ENCODE measurements at places on chromosomes 13 and 19.

GRCh38 chr19:46299004-46299509, 2.2 kb downstream of the HIF3A start:
- DNase-seq = no peak

- DNase-seq = no peak
Measured at GRCh38 chr13:63838366-63839110, 2422.9 kb upstream of the PCDH20 start.

GRCh38 chr19:4208385-4209094, 20.8 kb upstream of the EBI3 start:
- no peak for DNase-seq

DNA sequence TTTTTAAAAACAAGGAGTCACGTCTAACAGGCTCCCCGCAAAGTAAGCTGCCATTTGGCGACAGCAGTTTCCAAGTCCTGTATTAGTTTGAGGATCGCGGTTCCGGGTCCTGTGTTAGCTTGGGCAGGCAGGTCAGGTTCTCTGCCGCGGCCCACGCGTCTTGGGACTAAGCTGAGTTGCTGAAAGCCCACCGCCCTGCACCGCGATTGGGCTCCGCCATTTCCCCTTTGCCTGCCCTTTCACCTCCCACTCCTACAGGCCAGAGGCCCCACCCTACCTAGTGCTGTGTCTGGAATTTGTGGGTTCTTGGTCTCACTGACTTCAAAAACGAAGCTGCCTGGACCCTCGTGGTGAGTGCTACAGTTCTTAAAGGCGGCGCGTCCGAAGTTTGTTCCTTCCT, 6.8 kb downstream of the PARP4 start:
- no peak for DNase-seq

- no peak for DNase-seq
Measured at GRCh38 chr19:16026756-16027155, 49.5 kb upstream of the TPM4 start.

- DNase-seq = no peak
Measured at GRCh38 chr19:4715529-4716221, 8.0 kb downstream of the DPP9 start.

GRCh38 chr13:45796426-45797235, 54.9 kb downstream of the SIAH3 start:
- DNase-seq = no peak

- DNase-seq = no peak
Measured at GRCh38 chr19:8655340-8655709, 24.9 kb downstream of the NFILZ start.

- no peak for DNase-seq
Measured at GRCh38 chr19:4933528-4933927, 24.2 kb downstream of the UHRF1 start.

GRCh38 chr19:13974073-13974472, 21.8 kb downstream of the DCAF15 start:
- DNase-seq = no peak

GRCh38 chr19:57708641-57709361, at the start of gene ZNF154:
TSS of gene ZNF154 (minus strand) at chr19:57709204. CDS start at chr19:57708971, 233 bp downstream.
- no peak for DNase-seq

- no peak for DNase-seq
Measured at GRCh38 chr19:15443325-15443724, 6.4 kb downstream of the WIZ start.

DNA sequence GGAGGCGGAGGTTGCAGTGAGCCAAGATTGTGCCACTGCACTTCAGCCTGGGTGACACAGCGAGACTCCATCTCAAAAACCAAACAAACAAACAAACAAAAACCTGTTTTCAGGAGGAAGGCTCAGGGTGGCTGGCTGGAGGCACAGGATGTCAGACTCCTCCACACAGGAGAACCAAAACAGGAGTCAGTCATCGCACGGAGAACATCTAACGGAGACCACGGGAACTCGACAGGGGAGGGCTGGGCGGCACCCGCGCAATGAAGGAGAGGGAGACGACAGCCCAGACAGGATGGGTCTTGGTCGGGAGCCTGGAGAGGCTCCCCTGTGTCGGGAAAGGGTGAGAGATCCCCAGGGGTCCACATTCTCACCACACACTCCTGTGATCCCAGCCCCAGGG, 20.8 kb upstream of the SLC7A9 start:
- DNase-seq = no peak

DNA sequence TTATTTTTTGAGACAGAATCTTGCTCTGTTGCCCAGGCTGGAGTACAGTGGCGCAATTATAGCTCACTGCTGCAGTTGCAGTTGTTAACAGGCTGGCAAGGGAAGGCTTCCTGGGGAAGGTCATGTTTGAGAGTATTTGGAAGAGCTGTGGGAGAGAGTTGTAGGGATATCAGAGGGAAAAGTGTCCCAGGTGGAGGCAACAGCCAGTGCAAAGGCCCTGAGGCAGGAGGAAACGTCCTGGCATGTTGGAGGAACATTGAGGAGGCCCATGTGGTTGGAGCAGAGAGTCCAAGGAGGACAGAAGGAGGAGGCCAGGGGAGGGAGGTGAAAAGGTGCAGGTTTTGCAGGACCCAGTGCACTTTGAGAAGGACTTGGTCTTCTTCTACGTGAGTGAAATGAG, 2.2 kb upstream of the DUS3L start:
- DNase-seq = no peak

DNA sequence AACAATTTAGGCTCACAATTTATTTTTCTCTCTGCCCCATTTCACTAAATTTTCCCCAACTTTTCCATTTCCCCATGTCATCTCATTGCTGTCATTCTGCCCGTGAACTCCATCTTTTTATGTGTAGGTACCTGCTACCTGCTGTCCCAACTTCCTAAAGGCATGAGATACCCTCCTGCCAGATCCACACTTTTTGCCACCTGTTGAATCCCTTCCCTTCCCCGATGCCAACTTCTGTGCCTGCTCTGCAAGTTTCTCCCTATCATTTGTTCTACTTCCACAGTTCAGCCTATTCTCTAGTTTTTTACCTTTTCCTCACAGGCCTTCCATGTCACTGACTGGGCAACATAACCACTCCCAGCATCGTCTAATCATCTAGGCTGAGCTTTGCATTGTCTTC, 607.5 kb upstream of the KLF12 start:
- no peak for DNase-seq

- no peak for DNase-seq
Measured at GRCh38 chr13:98839856-98840769, 87.6 kb upstream of the SLC15A1 start.

DNA sequence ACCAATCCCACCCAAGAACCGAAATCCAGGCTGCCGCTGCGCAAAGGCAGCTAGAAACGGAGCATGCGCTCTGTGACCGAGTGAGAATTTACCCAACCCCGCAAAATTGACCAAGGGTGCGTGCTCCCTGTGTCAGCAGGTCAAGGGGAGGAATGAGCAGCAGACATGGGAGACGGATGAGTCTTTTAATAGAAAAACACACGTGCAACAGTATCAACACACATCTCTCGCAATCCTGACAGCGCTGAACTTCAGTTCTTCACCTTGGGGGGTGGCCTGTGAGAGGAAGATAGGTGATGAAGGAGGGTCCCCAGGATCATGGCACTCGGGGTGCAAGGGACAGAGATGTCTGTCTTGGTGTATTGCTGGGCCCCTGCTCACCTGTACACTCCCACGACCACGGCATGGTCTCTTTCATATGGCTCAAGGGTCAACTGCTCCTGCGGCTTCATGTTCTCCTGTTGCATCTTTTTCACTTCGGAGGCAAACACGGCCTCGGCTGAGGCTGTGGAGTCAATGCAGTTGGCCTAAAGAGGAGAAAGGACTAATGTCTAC, 402 bp upstream of the DYRK1B start:
- DNase-seq = no peak

DNA sequence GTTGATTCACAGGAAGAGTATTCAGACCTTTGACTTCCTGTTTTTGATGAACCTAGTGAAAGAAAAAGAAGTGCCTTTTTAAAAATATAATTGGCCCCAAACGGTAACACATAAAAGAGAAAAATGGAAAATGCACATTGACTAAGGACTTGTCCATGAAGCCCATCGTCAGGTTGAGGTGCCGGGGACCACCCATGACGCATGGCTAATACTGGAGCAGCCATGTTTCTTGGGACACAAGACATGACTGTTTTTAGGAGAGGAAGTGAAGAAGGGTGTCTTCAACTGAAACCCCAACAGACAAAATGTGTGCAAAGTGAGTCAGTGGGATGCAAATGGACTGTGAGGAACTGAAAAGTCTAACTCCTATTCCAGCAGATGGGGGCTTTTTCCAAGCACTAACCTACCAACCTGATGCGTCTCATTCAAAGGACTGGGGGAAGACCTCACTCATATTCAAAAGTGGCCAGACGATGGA, 459.4 kb downstream of the FOXO1 start:
- DNase-seq = no peak
